ENCODE measurements at places on chromosomes 2 and 18.

DNA sequence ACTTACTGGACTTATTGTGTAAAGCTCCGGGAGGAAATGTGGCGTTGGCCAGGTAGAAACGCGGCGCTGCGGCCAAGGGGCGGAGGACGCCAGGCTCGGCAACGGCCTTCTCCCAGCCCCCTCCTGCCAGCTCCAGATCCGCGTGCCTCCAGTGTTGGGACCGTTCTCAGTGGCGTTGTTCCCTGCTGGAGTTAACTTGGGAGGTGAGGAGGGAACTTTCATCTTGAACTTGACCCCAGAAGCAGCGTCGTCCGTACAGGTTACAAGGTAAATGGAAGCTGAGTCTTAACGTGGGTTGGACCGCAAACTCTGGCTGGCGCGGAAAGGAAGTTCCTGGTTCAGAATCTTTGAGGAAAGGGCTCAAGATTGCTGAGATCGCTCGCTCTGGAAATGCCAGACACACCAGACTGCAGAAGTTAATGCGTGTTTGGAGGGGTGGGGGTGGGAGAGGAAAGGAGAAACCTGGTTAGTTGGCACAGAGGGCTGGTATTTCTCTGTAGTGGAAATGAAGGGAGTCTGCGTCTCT lies 1.3 kb downstream of the TANC1 start:
- peak; percentile 33 for DNase-seq

GRCh38 chr18:70554854-70555445 lies 266.1 kb downstream of the SOCS6 start:
- DNase-seq, result no peak

GRCh38 chr18:67239826-67240225 lies 276.7 kb downstream of the DSEL start:
- no peak for DNase-seq

DNA sequence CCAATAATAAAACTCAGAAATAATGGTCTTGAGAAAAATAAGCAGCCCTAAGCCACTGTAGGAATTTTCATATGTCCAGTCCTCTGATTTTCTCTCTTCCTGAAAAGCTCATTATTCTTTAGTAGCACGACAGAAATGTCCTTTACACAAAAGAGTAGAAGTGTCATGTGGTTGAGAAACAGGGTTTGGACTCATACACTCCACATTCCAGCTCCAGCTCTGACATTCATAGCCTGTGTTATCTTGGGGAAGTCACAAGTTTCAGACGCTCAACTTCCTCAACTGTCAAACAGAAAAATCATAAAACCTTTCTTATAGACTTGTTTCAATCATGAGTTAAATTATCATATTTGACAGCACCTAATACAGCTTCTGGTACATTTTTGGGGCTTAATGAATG lies 511.5 kb downstream of the TNS1 start:
- DNase-seq, result no peak

GRCh38 chr2:127957240-127957639 lies 70.6 kb downstream of the SAP130 start:
- no peak for DNase-seq

DNA sequence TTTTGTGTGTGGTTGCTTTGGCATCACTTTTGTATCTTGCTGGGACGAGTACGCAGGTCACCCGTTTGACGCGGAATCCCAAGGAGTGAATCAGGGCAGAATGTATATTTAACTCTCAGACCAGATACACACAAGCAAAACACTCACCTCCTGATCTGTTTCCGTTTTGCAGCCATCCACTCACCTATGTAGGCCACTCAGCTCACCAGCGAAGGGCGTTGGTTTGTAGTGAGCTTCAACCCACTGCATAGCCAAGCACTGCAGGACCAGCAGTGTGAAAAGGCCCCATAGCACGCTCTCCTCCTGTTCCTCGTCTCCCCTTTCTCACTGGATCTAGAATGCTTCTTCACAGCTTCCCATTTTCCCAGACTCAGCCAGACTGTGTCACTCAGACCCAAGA lies 58.3 kb downstream of the ZNF532 start:
- no peak for DNase-seq

DNA sequence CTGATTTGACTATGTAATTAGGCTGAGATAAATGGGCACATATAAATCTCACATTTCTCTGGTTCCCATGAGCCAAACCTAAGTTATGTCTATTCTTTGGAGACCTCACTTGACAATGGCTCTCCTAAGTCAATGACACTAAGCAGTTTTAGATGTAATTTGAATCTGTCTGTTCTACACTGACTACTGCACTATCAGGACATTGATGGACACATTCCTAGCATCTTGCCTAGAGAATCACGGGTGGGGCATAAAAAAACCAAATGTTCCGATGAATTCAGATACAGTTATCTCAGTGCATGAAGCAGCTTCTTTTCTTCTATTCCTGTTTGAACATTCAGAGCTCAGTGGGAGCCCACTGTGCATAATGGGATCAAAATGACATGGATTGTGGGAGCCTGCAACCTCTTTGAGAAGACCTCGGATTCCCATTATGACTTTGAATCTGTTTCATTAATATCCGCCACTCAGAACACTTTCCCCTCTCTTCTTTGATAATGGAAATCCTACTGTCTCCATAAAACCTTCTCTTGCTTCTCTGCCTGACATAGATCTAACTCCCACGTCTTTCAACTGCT lies 110.8 kb downstream of the FSHR start:
- no peak for DNase-seq

GRCh38 chr2:42267530-42267929 lies 93.5 kb downstream of the COX7A2L start:
- DNase-seq, result no peak

DNA sequence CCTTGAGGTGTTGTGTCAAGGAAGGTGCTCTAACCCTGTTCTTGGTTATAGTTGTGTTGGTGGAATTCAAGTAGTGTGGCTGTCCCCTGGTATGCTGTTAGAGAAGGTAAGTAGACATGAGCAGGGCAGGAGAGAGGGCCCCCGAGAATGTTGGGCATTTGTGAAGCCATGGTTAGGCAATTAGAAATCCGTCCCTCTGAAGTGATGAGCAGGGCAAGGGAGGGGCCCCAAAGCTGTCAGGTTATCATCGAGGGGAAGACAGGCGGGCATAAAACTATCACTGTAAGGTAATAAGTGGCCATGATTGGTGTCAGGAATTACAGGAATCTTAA lies 5.2 kb downstream of the XRCC5 start:
- no peak for DNase-seq

DNA sequence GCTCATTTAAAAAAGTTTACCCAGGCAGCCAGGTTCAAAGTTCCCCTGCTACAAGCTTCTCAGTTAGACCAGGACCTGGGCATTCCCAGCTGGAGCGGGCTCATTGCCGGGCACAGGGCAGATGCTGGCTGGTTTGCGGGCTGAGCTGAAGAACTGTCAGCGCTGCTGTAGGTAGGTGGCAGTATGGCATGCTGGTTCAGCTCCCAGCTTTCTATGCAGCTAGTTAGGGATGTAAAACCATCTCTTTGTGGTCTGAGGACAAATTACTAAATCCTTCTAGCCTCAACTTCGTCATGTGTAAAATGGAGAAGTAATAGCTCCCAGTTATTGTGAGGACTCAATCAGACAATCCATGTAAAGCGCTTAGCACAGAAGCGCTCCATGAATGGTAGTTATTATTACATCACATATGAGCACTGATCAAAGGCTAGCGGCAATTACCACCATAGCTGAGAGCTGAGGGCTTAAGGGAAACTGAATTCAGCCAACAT lies 2.4 kb upstream of the LDLRAD4 start:
- peak; percentile 65 for DNase-seq

GRCh38 chr18:62518460-62519375 lies 4.1 kb upstream of the ZCCHC2 start:
- no peak for DNase-seq

- DNase-seq, result no peak
These were observed 63.4 kb upstream of the L3MBTL4 start for GRCh38 chr18:6478121-6478520.

DNA sequence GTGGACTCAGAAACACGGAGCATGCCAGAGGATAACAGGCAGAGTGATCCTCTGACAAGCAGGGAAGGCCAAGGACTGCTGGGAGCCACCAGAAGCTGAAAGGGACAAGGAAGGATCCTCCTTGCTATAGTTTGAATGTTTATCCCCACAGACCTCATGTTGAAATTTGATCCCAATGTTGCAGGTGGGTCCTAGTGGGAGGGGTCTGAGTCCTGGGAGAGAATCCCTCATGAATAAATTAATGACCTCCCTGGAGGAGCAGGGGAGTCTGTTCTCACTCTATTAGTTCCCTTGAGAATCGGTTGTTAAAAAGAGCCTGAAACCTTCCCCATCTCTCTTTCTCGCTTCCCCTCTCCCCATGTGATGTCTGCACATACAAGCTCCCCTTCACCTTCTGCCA lies 124.4 kb downstream of the FBXO15 start:
- no peak for DNase-seq

DNA sequence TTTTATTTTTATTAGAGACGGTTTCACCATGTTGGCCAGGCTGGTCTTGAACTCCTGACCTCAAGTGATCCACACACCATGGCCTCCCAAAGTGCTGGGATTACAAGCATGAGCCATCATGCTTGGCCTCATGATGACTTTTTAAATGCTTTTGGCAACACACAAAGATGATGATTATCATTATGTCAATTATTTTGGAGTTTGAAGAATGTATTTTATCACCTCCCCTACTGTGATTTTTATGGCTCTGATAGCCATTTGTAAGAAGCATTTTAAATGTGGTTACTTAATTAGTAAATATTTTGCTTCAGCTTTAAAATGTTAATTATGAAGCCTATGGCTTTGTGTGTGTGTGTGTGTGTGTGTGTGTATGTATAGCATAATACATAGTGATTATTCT lies 45.1 kb upstream of the RAB27B start:
- no peak for DNase-seq

DNA sequence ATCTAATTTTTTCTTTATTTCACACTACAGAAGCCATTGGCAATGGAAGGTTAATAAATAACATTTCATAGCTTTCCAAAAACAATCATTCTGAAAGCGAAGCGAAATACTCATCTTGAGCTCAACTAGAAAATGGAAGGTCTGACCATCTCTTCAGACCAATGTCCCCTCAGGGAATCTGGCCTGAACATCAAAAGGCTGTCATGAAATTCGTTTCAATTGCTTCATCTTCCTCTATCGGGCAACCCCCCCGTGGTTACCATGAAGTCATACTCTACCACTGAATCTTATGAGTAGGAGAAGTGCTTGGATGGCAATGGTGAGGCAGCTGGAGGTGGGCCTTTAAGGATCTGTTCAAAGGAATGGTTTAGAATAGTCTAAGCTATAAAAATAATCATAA lies 22.9 kb upstream of the CYTIP start:
- DNase-seq, result no peak

GRCh38 chr18:74957588-74958224 lies 251.2 kb downstream of the PTGR3 start:
- no peak for DNase-seq

DNA sequence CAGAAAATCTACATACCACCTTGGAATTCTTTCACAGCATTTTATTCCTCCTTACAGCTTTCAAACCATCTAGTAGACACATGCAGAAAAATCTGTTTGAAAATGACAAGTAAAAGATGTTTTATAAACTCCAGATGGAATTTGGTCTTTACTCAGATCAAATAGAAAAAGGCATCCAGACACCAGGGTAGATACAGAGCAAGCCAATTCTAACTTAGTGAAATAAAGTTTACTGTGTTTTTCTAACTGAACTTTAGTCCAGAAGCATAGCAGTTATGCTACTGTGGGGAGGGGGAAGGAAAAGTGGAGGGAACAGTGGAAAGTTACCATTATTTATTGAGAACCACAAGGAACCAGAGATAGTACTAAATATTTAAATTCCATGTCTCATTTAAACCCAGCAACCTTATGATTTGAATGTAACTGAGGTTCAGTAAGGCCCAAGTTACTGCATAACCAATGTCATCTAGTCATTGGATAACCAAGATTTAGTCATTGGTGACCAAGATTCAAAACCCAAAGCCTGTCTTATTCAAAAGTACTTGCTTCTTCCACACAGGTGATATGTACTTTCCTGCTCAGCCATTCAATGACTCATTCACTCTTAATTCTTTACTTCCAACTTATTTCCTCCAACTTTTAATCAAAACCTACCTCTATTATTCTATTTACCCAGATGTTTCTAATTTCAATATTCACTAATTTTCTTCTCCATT lies 57.7 kb downstream of the RAD51AP2 start:
- DNase-seq, result no peak

GRCh38 chr18:76979111-76979751 lies 153.4 kb downstream of the MBP start:
- DNase-seq, result no peak

DNA sequence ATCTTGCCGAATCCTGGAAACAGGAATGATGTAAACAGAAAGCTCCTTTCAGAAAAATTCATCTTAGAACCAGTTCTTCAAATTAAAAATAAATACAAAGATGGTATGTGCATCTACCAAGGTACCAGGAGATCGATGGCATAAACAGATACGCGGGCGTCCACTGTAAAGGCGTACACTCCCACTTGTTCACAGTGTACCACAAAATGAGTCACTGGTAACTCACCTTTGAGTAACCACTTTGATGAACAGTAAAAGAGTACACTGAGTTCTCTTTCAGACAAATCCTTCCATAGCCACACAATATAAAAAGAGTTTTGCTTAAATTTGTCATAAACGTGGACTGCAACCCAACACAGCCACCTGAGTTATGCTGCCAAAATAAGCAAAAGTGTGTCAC lies 128.3 kb downstream of the DNER start:
- DNase-seq, result no peak

DNA sequence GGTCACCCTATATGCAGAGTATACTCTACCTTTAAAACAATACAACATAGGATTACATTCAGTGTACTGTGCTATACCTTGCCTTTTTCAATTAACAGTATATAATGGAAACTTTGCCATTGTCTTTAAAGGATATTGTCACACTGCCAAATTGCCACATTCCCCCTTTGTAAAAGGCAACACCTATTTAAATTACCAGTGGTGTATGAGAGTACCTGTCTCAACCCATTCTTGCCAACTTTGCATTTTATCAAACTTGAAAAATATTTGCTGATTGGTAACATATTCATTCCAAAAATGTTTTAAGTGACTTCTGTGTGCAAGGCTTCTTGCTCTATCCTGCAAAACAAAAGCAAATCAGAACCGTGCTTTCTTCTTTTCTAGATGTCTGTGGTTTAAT lies 92.9 kb downstream of the FMNL2 start:
- DNase-seq, result no peak

- peak; percentile 75 for DNase-seq
These were observed 78.5 kb upstream of the GLS start for GRCh38 chr2:190802129-190802528.

- no peak for DNase-seq
These were observed 117.9 kb upstream of the PELI1 start for GRCh38 chr2:64262071-64262470.

DNA sequence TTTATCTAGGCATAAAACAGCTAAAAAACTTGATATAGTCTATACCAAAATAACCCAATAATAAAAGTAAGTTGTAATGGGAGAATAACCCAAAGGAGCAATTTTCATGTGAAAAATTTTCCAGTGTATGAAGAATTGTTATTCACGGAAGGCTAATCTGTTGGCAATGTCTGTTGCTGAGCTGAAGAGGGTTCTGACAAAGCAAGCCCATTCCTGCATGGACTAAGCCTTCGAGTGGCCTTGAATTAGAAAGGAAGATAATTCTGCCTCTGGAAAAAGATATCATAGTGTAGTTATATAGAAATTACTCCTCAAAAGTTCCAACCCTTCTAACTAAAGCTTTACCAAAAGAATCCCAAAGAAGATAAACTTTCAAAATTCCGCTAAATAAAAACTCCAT lies 101.5 kb downstream of the MAP2 start:
- no peak for DNase-seq

All from BE2C (cell line).